Stimulated activated CD4-positive, alpha-beta T cell treated with anti-CD3 and anti-CD28 coated beads, TNF-alpha, amount 100 ng/mL, for 1 hour (primary cell): ENCODE measurements at places on chromosomes 1 and 21.

DNA sequence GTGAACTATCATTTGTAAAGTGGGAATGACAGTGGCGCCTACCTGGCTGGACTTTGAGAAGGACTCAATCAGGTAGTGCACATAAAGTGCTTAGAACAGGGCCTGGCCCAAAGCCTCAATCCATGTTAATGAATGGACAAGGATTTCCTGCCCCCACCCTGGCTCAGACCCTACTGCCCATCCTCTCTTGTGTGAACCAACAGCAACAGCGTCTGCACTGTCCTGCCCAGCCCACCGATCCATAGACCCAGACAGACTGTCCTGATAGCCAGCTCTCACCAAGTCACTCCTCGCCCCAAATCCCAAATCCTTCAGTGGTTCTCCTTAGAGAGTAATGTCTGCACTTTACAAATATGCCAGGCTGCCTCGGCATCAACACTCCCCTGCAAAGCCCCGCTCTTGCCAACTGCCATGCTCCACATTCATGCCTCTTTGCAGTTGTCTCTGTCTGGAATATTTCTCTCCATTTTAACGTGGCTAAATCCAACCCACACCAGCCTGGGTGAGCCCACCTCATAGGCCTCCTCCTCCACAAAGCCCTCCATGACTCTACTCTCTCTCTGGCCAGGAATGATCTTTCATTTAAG lies 157.6 kb upstream of the EDN2 start:
- DNase-seq, result no peak

GRCh38 chr21:43861706-43862105 lies 3.3 kb upstream of the AGPAT3 start:
- DNase-seq, result no peak

DNA sequence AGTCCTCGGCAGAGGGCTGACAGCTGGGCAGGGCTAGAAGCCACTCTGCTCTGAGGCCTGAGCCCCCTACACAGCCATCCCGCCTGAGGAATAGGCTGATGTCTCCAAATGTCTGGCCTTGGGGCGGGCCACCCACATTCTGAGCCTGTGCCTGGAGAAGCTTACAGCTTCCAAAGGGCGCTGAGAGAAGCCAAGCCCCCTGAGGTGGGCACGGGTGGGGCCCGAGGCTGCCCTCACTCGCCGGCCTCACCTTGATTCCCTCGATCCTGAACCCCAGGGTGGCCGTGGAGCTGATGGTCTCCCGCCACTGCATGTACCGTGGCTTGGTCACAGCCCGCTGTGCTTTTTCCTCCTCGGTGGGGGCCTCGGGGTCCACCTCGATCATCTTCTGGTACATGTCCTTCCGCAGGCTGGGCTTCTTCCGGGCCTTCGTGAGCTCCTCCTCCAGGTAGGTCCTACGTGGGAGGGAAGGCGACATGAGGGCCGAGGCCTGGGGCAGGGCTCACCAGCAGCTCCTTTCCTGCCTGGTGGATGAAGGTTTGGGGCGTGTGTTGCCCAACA lies 93.2 kb downstream of the STUM start:
- DNase-seq, result no peak

- no peak for DNase-seq
Observed at GRCh38 chr1:235943581-235944114, 76.9 kb upstream of the LYST start.

GRCh38 chr1:234899730-234900072 lies 228.9 kb downstream of the TOMM20 start:
- no peak for DNase-seq

GRCh38 chr1:3245768-3246167 lies 176.8 kb downstream of the PRDM16 start:
- no peak for DNase-seq

GRCh38 chr1:121471523-121471922 lies 286.7 kb downstream of the SRGAP2C start:
- no peak for DNase-seq

- no peak for DNase-seq
Observed at GRCh38 chr1:152899883-152900282, 8.5 kb upstream of the IVL start.

DNA sequence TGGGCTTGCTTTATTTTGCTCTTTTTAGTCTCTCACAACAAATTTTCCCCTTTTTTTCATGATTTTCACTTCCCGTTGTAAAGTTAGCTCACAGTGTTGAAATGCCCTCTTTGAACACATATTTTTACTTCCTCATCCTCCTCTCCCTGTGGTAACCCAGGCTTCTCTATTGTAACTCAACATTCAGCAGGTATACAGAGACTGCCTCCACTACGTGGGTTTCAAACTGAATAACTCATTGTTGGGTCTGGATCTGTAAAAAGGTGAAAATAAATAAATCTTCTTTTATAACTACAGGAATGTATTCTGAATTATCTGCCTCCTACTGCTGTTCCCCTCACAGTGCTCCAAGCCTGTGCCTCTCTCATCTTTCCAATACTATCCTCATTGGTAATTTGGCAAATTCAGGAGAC lies 166.4 kb downstream of the RUNX1 start:
- no peak for DNase-seq

- no peak for DNase-seq
Observed at GRCh38 chr21:44844256-44844655, 26.4 kb upstream of the SUMO3 start.

DNA sequence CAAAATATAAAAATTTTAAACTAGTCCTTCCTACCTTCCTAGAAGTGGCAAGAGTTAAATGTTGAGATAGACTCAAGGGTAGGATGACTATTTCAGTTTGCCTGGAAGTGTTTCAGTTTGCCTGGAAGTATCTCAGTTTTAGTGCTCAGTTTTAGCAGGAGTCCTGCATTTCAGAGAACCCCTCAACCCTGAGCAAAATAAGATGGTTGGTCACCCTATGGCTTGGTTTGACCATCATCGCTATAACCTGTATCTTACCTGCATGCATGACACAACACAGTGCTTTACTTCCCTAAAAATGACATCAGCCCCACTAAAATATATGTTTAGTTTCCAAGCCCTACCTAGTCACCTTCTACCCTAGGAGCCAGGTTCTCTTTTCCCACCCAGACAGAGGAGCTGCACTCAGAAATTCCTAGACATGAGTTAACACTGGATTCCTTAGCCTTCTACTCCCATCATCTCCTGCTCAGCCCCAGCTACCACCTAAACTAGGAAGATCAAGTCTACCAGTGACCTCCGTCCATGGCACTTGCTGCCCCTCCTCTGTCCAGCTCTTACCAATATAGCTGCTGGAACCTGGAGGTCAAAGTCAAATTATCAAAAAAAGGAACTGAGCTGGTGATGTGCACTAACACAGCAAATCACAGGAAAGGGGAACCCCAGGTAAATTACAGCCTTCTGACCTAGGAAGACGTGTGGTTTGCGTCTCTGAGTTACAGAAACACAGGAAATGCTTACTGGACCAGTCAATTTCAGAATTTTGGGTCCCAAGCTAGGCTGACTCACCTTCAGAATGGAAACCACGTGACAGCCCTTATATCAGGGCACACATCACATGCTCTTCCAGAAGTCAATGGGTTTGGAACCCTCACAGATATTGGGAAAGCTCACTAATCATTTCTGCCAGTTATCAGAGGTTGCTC lies 2.2 kb upstream of the G0S2 start:
- DNase-seq, result no peak

DNA sequence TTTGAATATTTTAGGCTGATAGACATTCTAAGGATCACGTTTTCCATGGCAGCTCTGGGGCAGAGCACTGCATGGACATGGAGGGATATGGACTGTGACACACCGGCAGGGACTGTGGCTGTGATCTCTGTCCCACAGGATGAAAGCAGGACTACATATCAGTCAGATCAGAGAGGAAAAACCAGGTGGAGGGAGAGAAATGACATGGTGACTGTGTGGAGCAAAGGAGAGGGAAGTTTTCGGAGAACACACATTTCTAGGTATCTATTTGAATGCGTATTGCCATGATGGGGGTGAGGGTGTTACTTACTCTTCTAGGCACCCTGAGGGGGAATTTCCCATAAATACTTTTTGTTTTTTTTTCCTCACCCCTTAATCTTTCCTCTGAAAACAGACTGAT lies 3.2 kb upstream of the CD1C start:
- no peak for DNase-seq

- no peak for DNase-seq
Observed at GRCh38 chr1:247639381-247639981, 34.1 kb downstream of the OR2G3 start.

- DNase-seq, result no peak
Observed at GRCh38 chr1:110228381-110228780, 18.3 kb downstream of the KCNC4 start.

DNA sequence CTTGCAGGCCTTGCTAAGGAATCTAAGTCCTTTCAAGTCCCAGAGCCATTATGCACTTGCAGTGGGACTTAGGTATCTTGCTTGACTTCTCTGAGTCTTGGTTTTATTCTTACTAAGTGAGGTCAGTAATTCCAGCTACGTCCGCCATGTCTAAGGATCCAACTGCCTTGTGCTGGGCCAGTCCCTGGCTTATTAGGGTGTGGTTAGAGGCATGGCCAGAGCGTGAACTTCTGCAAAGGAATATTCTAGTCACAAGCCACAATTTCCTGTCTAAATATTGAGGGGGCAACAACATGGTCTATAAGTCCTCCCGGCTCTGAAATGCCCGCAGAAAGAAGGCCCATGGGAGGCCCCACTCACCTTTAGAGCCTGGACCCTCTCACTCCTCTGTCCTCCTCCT lies 82.9 kb downstream of the TMEM53 start:
- no peak for DNase-seq

- DNase-seq, result no peak
Observed at GRCh38 chr1:24389231-24389678, 24.3 kb downstream of the STPG1 start.

- no peak for DNase-seq
Observed at GRCh38 chr1:108569097-108569728, 9.3 kb downstream of the EEIG2 start.

- DNase-seq, result no peak
Observed at GRCh38 chr1:95095833-95096217, 21.3 kb upstream of the TLCD4 start.

- no peak for DNase-seq
Observed at GRCh38 chr1:190754666-190755065, 277.0 kb upstream of the BRINP3 start.
